ENCODE measurements at places on chromosomes 4 and X. TPM values are rescaled to one million over a fixed set of nuclear protein-coding genes. Genes with fewer than 3 reads are reported as not detected.

DNA sequence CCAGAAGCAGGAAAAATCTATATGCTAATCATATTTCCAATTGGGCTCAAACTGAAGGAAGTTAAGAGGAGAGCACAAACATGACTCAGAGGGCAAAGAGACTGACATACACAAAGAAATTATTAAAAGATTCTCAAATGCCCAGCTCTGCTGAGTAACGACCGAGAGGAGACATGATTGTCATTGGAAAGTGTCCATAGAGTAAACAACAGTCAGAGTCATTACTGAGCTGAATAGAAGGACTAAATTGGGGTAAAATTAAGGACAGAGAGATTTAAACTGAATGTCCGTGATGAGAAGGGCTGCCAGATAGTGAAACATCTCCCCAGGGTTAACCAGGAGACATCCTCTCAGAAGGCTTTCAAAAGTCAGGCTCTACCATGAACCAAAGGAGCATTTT, 111.2 kb upstream of the GALNT7 start:
- no peak for DNase-seq
- H3K36me3 ChIP-seq, result no peaks in the 10 kb centered on the region
- no peak overlapping the region for H3K4me3 ChIP-seq
- H3K27me3 ChIP-seq, result peaks cover 2% of the 10 kb centered on the region

DNA sequence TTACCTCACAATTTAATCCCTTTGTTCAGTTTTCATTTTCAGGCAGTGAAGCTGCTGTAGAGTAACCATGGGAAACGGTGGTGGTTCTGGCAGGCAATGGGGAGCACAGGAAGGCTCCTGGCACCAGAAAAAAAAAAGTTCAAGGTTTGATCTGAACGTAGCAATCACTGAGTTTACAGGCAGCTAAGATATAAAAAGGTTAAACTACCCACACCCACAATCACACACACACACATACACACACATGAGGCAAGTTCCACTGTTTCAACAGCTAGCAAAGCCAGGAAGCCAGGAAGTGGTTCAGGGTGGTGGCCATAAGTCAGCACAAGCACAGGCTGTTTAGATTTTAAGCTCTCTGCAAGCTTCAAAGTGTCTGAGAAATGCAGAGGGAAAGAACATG, at the start of gene SULT1B1:
Gene SULT1B1, minus strand, starts transcription at position 166 of the 400 bp plus-strand sequence. CDS start 5,403 bp downstream, outside the sequence.
- peak within 1 kb of the TSS; percentile 92 for H3K27ac ChIP-seq
- no peaks in the 10 kb centered on the region for H3K27me3 ChIP-seq
- H3K4me3 ChIP-seq, result peak within 1 kb of the TSS; percentile 69
- peaks cover 5% of the 10 kb centered on the region for H3K36me3 ChIP-seq
- peaks cover 22% of the 10 kb centered on the region for H3K4me1 ChIP-seq
- peak; percentile 67 for DNase-seq

- peak; percentile 61 for DNase-seq
- peaks cover 18% of the 10 kb centered on the region for H3K36me3 ChIP-seq
- peaks cover 40% of the 10 kb centered on the region for H3K4me1 ChIP-seq
Observed at GRCh38 chrX:154486396-154487207, at the start of gene UBL4A. Gene UBL4A (minus strand): TSS chrX:154486615. CDS start chrX:154486584, 31 bp downstream.

GRCh38 chrX:70128071-70128470, 5.2 kb upstream of the IGBP1 start:
- no peaks in the 10 kb centered on the region for H3K36me3 ChIP-seq
- H3K27ac ChIP-seq, result no peak overlapping the region
- H3K4me3 ChIP-seq, result no peak overlapping the region
- no peak for DNase-seq

Gene SPACA5
- total RNA-seq, result not detected

Gene ZNF674
- total RNA-seq, result 7.4 TPM
